CD4-positive, alpha-beta T cell treated with Interleukin-17A for 1 hour (primary cell): ENCODE measurements at places on chromosomes 12 and 14.

- DNase-seq, result no peak
Observed at GRCh38 chr14:76887191-76887590, 61.0 kb downstream of the LRRC74A start.

DNA sequence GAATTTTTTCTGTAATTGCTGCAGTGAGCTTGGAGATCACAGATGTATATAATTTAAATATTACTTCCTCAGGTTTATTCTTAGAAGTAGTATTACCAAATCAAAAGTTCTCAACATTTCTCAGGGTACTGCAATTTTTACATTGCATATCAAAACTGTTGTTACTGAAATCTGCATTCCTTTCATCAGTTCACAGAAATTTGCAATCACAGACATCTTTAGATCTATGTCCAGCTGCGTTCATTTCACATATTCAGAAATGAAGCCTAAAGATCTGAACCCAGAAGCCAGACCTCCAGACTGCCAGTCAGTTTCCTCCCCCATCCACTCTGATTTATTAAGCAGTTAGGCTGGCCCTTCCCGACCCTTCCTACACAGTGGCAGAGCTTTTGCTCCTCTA, 18.2 kb upstream of the IFT81 start:
- DNase-seq, result no peak

DNA sequence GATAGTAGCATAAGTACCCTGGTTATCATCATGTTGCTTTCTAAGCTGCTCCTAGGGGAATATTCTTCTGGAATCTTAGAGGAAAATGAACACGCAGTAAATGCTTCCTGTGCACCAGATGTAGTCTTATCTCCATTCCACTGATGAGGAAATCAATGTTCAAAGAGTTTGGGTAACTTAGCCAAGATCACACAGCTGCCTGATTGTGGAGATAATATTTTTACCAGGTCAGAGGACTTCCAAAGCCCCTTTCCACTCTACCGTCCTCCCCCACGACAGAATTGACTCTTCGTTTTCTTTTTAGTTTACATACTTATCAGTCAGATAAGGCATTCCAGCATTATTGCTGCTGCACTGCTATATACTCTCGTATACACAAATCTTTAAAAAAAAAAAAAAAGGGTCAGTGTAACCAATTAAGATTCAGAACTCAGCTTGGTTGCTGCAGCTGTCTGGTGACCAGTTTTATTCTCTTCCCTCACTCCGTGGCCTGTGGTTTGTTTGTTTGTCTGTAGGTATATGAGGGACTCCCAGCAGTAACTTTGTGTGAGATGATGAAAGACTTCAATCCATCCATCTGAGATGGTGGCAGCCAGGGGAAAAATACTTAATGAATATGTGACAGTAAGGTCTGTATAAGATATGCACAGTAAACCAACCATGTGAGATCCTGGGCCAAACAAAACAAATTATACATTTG, 110.5 kb downstream of the TGFB3 start:
- no peak for DNase-seq

DNA sequence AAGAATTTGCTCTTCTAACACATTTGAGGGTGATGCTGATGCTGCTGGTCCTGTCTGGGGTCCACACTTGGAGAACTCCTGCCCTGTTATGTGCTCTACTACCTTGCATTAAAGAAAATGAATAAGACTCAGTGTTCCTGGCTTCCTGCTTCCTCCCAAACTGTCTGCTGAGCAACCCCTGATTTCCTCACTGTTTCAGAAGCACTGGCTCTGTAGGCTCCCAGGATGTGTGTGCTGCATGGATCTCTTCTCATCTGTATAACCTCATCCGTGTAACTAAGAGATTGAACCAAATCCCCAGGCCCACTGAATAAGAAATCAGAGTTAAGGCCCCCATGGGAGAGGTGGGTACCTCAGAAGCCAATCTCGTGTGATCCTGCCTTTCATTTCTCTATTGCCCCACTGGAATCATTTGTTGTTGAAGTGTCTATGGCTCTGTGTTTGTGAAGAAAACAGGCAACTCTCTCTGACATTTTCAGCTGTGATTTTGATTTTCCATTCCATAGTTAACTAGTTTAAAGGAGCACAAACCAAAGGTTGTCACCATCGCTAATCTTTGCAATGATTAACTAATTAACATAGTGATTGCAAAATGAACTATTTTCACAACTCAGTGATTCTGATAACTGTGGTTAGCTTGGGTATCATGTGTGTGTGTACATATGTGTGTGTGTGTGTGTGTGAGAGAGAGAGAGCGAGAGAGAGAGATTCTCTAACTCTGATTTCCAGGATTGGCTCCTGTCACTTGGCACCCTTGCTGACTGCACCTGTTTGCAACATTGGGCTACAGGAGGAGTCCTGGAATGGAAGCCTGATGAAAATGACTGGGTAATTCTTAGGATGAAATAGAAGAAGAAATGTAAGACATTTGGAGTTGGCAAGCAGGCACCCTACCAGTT, 196.2 kb downstream of the SLC38A4 start:
- DNase-seq, result no peak

GRCh38 chr14:36520601-36521525, 831 bp upstream of the NKX2-1 start:
- no peak for DNase-seq

- DNase-seq, result no peak
Observed at GRCh38 chr12:117047810-117048584, 51.2 kb downstream of the TESC start.

DNA sequence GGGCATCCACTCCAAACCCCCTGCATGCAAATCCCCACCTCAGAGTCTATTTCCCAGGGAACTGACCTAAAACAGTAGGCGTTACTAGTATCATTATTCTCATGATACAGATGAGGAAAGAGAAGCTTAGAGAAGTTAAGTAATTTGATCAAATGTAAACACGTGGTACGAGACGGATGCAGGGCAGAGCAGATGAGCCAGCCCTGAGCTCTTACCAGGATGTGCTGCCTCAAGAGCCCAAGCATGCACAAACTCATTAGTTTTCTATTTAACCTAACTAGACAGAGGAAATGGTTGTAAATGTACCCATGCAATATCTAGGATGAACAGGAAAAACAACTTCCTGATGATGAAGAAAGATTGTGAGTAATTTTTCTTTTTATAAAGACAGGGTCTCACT, 173.3 kb upstream of the RASSF8 start:
- no peak for DNase-seq

- DNase-seq, result no peak
Observed at GRCh38 chr12:11719678-11720099, 70.2 kb downstream of the ETV6 start.

DNA sequence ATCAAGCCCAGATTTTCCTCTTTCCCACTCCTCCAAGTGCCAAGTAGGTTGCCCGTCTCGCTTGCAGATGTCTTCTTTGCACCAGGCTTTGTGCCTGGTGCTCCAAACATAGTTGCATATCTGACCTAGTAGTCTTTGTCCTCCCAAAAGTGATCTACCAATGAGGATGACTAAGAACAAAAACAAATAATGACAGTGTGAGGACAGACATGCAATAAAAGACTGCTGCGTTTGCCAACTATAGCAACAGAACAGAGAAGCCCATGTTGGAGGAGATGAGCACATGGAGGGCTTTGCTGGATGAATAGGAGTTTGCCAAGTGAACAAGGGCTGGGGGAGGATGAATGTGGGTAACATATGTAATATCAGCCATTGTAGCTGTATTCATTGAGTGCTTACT, 15.6 kb downstream of the DTX1 start:
- DNase-seq, result no peak

GRCh38 chr14:39097159-39097558, 5.9 kb downstream of the SEC23A start:
- peak; percentile 37 for DNase-seq

DNA sequence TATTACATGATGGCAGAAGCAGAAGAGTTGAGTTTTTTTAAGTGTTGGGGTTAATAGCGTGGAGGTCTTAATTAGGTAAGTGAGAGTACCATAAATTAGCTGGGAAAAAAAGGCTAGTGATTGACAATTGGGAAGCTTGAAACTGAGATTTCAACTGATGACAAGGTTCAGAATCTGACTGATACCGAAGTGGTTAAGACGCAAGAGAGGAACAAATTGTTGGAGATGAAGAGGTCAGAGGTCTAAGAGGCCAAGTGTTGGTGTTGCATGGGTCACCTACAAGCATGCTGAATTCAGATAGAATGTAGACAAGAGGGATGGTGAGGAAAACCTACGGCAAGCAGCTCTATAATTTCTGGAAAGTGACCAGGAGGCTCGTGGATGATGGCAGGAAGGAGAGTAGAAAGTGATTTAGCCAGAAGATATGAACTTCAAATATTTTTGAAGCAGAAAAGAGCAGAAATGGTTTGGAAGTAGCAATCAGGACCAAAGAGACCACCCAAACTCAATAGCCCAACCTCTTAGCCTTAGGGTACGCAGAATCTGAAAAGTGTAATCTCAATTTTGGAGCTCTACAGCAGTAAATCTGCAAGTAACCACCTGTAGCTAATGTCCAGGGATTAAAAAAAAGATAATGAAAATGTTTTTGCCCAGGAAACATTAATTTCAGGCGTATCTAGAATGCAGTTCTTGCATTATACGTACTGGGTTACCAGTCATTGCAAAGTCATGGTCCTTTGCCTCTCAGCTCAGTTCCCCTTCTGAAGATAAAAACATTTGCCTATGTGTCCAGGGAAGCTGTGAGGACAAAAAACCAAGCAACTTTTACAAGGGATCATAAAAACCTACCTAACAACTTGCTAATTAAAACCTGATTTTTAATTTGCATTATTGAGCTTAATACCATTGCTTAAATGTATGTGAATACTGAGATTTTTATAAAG, 1.7 kb upstream of the TMPO start:
- no peak for DNase-seq

GRCh38 chr12:10783252-10783651, 19.2 kb downstream of the TAS2R7 start:
- no peak for DNase-seq

- no peak for DNase-seq
Observed at GRCh38 chr12:90124289-90124688, 415.7 kb upstream of the ATP2B1 start.

- DNase-seq, result no peak
Observed at GRCh38 chr12:6784761-6785160, 4.6 kb upstream of the CD4 start.

GRCh38 chr12:57477710-57478681, 1.7 kb downstream of the ARHGAP9 start:
- DNase-seq, result peak; percentile 82

DNA sequence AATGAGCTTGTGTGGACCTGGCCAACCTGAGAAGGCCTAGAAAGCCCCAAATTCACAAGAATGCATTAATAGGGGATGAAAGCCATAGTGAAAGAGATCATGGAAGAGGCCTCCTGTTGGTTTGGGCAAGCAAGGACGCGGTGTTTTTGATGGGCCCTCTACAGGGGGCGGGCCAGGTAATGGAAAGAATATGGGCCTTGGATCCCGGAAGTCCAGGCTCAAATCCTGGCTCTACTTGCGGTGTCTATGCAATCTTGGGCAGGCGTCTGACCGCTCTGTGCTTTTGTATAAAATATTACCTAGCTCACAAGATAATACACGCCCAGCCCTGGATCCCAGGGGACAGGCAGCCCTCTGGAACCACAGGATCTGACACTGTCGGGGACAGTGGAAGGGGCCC, 41.1 kb upstream of the CLMN start:
- no peak for DNase-seq

- DNase-seq, result no peak
Observed at GRCh38 chr12:75660107-75660530, 148.7 kb upstream of the KRR1 start.

DNA sequence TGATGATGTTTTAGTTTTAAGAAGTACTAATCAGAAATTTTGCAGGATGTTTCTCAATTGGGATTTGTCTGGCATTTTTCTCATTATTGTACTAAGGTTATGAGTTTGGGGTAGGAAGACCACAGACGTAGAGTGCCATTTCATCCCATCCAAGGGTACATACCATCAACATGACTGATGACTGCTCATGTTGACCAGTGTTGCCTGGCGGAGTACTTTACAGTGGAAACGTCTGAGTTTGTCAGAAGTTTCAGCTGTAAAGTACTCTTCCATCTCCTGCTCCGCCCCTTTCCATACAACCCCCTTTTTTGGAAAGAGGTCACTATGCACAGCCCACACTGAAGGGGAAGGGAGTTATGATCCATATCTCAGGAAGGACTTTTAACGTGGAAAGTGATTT, 74.2 kb downstream of the RCOR1 start:
- no peak for DNase-seq

- DNase-seq, result no peak
Observed at GRCh38 chr14:58584383-58584782, 53.4 kb upstream of the DACT1 start.

DNA sequence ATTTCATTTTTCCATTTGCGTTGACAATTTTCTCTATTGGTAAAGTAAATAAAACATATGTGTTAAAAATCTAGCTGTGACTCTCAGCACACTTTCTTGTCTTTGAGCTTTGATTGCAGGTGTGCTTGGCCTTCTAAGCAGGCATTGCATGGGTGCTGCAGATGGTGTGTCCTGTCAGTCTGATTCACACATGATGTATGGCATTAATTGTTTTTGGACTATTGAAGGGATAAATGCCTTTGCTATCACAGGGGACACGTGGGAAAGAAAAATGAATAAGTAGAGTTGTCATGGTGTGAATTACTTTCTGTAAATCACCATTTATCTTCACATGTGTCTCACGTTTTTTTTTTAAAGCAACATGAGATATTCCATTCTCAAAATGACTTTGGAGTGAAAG, 211.3 kb upstream of the NAV3 start:
- DNase-seq, result no peak

DNA sequence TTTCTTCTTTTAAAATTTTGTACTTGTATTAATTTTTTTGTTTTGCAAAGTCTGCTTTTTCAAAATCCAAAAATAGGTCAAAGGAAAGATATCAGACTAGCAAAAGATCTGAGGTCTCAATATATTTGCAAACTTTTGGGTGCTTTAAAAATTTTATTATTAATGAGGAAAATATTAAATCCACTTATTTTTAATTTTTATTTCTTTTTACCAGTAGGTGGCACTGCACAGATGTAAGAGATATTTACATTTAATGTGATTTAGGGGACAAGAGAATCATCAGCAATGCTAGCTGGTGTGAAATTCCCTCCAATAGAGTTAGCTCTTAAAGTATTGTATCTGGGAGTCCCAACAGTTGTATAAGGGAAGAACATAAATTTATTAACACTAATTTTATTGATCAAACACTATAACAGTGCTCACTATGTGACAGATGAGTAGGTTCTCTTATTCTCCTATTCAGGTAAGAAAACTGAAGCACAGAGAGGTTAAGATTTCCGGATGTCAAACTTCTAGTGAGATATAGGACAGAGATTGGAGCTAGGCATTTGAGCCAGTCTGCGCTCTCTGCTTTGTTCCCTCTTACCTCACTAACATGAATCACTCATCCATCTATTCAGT, 30.5 kb downstream of the ALX1 start:
- no peak for DNase-seq
